ENCODE measurements at places on chromosomes 7 and 10.

DNA sequence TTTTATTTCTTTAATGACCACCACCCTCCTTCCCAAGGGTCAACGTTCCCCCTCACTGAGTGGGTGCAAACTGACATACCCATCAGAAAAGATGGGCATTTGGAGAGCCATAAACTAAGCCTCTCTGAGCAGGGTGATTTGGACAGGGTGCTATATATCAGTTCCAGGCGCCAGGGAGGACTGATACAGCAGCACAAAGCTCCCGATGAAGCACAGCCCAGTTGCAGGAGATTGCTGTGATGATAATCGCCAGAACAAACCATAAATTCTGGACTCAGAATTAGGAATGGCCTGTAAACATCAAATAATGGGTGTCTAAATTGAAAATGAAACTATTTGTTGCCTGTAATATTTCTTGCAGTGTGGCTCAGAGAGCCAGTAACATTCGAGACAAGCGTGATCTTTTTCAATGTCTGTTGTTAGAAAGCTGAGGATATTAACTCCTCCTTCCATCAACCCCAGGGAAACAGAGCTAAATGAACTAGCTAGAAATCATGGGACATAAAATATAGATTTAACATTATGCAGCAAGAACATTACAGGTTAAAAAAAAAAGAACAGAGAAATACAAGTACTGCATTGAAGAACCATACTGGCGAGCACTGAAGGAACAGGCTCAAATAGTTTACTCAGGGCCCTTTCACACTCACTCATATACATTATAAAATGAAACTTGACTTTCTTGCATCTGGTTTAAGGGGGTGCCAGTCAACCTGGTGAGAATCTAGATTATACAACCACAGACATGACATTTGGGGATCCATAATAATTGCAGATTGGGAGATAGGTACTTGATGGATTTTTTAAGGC lies 137.5 kb upstream of the LRRTM3 start:
- DNase-seq = no peak

DNA sequence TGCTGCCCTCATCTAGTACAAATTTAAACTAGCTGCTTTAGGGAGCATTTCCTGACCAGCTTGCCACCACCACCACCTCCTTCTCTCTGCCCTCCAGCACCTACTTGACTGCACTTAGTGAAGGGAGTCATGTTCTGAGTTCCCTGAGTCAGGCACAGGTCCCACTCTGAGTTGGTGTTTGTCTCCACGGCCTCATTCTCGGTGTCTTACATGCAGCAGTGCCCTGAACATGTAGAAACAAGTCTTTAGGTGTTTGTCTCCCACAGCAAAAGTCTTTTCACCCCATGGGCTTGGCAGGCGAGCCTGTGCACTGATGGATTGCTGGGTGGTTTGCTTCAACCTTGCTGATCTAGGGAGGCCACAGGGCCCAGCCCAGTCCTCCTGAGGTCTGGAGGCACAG lies 16.9 kb downstream of the TSPAN14 start:
- no peak for DNase-seq

DNA sequence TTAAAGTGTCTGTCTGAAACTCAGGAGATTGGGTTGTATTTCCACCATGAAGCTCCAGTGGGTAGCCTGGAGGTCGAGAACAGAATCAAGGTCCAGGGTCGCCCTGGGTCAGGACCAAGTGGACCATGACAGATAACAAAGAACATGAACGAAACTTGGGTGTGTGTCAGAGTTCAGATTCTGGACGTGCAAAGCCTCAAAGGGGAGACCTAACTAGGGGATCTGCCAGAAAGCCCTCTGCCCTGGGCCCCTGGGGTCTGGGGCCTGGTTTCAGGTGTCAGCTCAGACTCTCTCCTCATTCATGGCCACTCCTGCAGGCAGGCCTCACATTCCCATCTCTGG lies 1.6 kb downstream of the RASSF4 start:
- no peak for DNase-seq

DNA sequence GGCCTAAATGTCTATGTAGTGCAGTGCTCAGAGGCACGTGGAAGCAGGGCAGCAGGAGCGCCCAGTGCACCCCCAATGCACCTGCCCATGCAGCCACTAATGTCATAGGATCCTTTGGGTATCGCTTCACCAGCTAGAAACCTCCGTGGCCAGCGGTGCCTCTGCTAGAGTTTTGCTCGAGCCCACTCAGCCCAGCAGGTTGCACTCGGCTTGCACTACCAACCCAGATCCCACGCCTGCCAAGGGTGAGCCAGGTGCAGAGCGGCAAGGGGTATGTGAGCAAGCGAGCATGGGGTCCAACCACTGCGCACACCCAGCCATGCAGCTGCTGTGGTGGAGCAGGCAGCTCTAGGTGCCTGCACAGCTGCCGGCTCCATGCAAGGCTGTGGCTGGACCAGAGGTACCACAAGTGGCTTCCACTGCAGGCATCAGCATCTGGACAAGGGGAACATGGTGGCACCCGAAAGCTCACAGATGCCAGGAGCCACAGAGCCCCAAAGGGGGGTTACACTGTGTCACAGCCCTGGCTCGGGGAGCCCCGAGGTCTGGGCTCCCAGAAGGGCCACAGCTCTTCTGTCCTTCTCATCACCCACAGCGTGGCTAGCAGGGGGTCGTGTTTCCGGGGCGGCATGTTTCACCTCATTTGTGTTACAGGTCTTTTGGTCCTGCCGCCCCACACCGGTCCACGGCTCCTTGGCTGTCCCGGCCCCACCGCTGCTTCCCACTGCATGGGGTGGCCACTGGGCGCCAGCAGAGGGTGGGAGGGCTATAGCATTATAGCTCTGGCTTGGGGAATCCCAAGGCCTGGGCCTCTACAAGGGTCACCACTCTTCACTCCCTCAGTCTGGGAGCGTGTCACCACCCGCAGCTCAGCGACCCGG lies 2.3 kb upstream of the NCAPG2 start:
- DNase-seq = no peak

DNA sequence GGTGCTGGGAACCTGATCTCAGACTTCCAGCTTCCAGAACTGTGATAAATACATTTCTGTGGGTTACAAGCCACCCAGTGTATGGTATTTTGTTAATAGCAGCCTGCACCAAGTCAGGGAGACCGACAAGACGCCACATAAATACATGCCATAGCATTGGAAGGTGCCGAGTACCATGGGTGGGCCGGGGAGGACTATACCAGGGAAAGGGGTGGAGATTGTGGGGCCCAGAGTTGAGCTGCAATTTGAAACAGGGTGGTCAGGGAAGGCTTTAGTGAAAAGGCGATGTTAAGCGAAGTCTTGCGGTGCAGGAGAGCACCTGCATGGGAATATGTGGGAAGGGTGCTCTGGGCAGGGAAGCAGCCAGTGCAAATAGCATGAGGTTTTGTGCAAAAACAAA lies 88.9 kb upstream of the LRRC4 start:
- DNase-seq = no peak

DNA sequence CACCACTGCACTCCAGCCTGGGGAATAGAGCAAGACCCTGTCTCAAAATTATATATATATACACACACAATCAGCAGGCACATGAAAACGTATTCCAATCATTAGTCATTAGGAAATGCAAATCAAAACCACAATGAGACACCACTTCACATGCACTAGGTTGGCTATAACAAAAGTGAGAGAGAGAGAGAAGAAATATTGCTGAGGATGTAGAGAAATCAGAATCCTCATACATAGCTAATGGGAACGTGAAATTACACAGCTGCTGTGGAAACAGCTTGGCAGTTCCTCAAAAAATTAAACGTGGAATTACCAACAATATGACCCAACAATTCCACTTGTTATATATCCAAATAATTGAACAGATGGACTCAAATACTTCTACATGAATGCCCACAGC lies 43.3 kb upstream of the CNNM1 start:
- no peak for DNase-seq

GRCh38 chr10:100774876-100775275 lies 29.5 kb downstream of the PAX2 start:
- DNase-seq = no peak

GRCh38 chr7:149871576-149871975 lies 2.2 kb upstream of the ATP6V0E2 start:
- DNase-seq = no peak

- peak; percentile 70 for DNase-seq
Measured at GRCh38 chr7:106190589-106191330, 78.6 kb upstream of the SYPL1 start.

DNA sequence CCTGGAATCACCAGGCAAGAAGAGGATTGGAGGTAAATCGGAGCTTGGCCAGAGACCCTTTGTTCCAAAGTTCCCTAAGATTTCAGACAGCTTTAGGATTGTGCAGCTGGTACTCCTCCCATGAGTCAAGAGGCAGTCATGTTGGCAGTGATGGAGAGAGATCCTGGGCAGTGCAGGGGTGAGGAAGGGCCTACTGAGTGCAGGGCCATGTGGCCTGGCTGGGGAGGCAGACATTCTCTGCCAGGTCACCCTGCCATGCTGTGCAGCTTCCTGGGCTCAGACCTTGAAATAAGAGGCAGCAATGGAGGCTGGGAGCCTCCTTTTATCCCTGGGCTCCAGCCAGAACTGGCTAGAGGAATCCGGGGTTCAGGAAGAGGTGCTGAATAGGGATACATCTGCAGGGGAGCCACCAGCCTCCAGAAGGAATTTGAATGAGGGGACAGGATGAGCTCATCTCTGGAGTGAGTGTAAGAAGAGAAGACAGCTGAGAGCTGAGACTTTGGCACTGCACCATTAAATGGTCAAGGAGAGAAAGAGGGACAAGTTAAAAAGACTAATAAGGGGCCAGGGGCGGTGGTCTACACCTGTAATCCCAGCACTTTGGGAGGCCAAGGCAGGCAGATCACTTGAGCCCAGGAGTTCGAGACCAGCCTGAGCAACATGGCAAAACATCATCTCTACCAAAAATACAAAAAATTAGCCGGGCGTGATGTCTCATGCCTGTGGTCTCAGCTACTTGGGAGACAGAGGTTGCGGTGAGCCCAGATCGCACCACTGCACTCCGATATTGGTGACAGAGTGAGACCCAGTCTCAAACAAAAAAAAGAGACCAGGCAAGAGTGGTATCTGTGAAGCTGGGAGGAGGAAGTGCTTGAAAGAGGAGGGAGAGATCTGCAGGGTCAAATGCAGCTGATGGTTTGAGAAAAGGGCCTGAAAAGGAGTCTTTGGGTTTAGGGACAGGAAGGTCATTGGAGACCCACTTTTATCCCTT lies 12.0 kb downstream of the SFTPD start:
- no peak for DNase-seq

DNA sequence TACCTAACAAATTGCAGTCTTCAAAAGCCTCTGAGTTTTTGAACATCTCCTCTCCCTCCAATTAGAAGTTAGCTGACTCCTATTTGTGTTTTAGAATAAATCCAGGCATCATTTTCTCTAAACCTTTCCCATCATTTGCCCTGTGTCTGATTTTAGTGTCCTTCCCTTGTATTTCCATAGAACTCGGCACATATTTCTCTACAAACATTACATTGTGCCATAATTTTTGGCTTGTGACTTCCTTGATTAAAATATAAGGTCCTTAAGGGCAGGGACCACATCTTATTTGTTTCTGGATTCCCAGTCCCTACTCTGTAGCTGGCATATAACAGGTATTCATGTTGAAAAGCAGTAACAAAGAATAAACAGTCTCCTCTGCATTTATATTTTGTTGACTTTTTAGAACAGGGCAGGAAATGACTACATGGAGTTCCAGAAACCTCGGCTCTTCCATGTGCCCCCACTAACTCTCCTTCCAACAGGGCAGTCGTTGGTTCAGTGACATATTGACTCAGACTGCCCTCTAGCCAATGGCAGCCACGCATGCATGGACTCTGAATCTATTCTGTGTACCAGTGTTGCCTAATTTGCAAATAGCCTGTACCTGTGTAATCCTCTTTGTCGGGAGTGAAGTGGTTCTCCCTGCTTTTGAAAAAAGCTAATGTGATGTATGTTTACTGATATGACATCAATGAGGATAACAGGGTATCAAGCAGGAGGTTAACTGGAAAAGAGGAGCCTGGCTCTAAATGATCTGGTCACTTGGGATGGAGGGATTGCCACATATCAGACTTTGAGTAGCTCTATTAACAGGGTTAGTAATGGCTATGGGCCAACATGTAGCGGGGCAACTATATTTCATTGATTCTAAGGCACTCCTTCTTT lies 19.8 kb upstream of the CPN1 start:
- DNase-seq = no peak

- no peak for DNase-seq
Measured at GRCh38 chr7:138097064-138097741, 20.9 kb downstream of the AKR1D1 start.

DNA sequence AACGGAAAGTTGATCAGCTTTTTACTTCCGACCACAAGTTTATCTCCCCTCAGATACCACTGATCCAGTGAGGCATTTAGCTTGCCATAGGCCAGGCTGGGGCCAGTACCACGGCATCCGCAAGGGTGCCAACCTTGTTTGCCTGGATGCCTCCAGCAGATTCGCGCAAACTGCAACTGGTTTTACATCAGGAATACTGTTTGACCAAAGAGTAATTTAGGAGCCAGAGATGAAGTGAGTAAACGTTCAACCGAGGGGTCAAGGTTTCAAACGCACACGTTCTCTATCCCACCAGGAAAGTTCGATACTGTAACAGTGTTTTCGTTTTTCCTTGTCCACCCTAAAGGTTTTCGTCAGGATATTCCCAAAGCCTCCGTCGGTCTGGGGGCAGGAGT lies 266 bp upstream of the MDFIC start:
- no peak for DNase-seq

DNA sequence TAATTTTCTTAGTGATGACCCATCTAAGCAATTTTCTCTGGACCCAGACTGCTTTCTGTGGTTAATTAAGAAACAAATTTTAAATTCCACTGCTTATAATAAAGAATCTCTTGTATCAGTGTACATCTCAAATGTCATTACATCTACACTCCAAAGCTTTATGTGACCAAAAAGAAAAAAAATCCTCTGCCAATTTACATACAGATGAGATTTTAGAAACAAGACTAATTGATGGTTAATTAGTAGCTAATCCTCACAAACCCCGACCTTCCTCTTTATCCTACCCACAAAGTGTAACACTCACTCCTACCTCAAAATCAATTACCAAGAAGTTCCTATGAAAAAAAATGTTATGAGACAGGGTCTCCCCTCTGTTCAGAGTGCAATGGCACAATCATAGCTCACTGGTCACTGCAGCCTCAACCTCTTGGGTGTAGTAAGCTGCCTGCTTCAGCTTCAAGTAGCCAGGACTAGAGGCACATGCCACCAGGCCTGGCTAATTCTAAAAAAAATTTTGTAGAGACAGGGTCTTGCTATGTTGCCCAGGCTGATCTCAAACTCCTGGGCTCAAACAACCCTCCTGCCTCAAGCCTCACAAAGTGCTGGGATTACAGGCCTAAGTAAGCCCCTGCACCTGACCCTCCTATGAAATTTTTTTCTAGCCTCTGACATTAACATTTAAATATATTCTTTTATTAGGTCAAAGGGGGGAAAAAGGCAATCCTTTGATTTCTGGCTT lies 14.8 kb downstream of the KIF5B start:
- DNase-seq = no peak

Data from NCI-H1417 treated with DMSO at 0.1 percent for 48 hours (cell line).